ENCODE measurements at places on chromosomes 7 and 10. TPM values are rescaled to one million over a fixed set of nuclear protein-coding genes. Genes with fewer than 3 reads are reported as not detected.
A peak's percentile ranks its signal among the peaks of the same experiment; 100 is the strongest.

MYOF gene
- total RNA-seq: 180 TPM

DNA sequence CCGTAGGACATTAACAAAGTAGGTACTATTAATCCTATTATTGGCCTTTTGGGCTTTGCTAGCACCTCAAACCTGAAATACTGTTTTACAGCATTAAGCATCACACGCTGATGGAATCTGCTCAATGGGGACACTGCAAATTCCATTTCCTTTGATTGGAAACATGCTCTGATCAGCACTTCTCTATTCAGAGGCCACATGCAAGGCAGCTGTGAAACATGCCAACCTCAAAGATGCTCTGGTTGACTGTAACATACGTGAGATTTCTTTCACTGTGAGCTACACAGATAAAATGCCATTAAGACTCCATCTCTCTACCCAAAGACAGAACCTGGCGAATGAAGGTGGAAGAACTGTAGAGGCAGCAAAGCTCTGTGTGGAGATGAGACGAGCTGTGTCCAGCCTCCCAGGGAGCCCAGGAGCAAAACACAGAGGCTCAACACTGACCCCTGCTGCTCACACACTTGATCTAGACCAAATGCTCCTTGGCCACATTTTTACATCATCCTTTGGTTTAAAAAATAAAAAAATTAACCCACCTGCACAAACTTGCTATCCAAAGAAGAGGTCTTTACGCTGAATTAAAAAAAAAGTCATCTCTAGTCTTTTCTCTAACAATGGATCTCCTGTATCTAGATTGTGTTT lies 8.0 kb downstream of the RSU1 start:
- peak; percentile 77 for DNase-seq

GRCh38 chr10:13100349-13101294 lies 659 bp downstream of the OPTN start:
- DNase-seq: no peak

ANKRD1 gene
- 321 TPM for total RNA-seq

ITPRID1 gene
- total RNA-seq: not detected

DNA sequence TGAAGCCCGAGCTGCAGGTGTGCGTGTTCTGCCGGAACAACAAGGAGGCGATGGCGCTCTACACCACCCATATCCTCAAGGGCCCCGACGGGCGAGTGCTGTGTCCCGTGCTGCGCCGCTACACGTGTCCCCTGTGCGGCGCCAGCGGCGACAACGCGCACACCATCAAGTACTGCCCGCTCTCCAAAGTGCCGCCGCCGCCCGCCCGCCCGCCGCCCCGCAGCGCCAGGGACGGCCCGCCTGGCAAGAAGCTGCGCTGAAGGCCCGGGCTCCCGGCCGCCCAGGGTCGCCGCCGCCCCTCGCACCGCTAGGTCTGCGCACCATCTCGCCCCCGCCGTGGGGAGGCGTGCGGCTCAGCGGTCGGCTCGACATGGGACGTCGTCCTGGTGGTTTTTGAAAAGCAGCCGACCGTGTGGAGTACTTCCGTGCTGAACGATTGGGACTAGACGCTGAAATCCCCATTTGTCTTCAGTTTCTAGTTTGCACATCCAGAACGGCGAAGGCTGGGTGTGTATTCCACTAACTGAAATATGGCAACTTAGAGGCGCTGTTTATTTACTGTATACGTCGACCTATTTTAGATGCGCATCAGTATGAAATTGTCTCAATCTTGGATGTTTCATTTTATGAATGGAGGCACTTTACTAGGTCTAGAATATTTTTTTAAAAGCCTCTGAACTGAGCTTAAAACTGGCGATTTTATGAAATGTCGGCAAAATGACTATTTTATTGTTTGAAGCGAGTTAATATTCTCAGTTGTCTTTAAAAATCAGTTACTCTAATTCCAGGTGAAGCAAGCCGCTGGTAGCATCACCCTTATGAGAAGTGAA lies 1.1 kb downstream of the NANOS1 start:
- peak; percentile 55 for DNase-seq

HABP2 gene
- total RNA-seq: not detected

DNA sequence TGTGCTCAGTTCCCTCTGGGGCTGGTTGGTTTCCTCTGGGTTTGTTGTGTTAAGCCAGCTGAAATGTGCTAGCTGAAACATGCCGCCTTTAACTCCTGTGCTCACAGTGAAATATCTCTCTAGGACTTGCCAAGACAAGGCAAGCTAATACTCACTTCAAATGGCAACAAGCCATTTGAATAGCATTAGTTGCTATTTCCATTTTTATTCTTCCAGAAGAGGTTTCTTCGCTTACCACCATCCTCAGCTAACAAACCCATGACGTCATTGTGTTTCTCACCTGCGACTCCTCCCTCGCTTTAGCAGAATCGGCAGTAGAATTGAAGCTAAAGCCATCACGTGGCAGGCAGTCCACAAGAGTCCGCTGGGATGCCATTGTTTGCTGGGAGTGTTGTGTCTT lies 61.3 kb downstream of the ZNF22 start:
- DNase-seq: no peak

GRCh38 chr10:7915923-7916536 lies 97.7 kb downstream of the TAF3 start:
- DNase-seq: no peak

BAIAP2L1 gene
- 0.25 TPM for total RNA-seq

DNA sequence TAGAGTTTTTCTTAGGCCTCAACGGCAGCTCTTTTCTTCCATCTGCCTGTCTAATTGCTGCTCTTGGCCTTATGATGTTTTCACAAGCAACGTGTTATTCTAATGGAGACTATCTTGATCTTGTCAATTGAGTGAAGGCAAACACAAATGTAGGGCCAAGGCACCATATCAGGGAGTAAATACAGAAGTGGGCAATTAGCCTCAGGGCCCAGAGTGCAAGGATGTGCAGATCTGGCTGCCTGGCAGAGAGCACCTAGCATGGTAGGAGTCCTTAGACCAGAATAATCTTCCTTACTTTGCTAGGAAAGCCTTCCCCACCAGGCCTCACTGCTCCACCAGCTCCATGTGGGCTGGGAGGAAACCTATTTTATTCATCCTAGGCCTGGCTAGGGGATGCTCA lies 590.9 kb downstream of the LRMDA start:
- DNase-seq: no peak

FEZF1 gene
- total RNA-seq: not detected

- no peak for DNase-seq
Observed at GRCh38 chr10:123151737-123152135, 2.5 kb upstream of the BUB3 start.

DNA sequence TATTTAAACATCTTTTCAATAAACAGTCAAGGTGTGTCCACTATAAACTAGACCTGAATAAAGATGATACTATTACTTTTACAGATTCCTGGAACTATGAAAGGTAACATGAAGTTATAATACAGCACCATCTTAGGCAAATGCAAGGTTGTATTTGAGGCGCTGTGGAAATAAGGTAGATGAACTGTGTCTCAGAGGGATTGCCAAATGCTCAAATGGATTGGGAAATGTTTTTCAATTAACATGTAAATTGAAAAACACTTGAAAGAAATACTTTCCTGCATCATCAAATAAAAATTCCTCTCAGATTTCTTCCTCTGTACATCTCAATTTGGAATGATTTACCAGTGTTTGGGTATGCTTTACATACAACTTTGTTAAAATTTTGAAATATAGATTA lies 139.4 kb downstream of the DKK1 start:
- no peak for DNase-seq

GRCh38 chr7:95607561-95607960 lies 11.2 kb upstream of the PDK4 start:
- DNase-seq: no peak

- peak; percentile 66 for DNase-seq
Observed at GRCh38 chr10:103757531-103758293, 97.7 kb downstream of the SH3PXD2A start.

- DNase-seq: no peak
Observed at GRCh38 chr7:132398253-132398925, 177.9 kb downstream of the PLXNA4 start.

DNA sequence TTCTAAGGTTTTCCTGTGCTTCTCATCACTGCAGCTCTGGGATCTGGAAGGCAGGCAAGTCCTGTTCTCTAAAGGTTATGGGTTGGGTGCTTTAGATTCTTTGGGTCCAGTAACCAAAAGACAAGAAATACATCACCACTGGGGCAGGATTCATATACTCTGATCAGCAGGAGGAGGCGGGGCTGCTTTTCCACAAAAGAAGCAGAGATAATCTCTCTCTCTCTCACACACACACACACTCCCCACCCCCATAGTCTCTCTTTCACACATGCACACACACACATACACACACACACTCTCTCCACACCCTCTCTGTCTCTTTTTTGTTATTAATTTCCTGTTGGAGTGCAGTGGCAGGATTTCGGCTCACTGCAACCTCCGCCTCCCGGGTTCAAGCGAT lies 13.0 kb upstream of the ACBD5 start:
- DNase-seq: no peak

DNA sequence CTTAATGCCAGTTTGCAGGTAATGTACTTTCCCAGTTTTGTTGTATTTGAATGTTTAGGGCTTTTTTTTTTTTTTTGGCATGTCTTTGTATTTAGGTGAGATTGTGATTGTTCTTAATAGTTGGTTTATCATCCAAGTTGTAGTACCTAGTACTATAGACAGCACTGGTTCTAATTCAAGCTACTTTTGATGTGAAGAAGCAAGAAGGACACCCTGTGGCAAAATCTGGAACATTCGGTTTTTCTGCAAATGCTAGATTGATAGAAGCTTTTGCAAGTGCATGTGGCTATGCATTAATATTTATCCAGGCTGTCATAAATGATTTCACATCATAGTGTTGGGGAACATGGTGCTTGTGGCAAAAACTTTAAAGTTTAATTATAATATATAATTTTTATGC lies 248.9 kb downstream of the FOXP2 start:
- DNase-seq: peak; percentile 44

DNAJB9 gene
- total RNA-seq: 30.0 TPM

DNA sequence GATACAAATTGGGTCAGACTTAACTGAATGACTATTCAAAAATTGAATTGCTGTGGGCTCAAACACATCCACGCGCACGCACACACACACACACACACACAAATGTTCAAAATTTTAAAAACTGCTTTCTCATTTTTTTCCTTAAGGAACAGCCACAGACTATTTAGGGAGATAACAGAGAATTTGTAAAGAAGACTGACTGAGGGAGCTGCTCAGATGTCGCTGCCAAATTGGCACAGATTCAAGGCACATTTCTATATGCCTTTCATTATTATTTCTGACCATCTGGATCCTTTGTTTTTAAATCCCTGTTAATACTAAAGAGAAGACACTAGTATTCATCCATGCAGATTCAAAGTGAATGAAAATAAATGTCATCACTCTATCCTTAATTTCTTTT lies 154.8 kb downstream of the DGKB start:
- DNase-seq: peak; percentile 78

GRCh38 chr7:136883046-136883445 lies 14.6 kb downstream of the CHRM2 start:
- no peak for DNase-seq

DNA sequence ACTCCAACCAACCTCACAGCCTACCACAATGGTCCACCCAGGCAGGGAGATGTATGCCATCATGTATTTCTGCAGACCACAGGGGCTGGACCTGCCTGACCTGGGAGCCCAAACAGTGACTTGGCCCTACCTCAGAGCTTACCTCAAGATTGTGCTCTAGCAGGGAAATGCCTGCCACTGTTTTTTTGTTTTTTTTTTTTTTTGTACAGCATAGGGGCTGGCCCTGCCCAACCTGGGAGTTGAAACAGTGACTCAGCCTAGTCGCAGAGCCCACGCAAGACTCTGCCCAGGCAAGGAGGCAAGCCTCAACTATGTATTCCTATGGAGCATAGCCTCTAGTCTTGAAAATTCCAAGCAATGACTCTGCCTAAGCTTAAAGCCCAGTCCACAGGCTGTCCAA lies 39.3 kb upstream of the CDK6 start:
- DNase-seq: no peak

DNA sequence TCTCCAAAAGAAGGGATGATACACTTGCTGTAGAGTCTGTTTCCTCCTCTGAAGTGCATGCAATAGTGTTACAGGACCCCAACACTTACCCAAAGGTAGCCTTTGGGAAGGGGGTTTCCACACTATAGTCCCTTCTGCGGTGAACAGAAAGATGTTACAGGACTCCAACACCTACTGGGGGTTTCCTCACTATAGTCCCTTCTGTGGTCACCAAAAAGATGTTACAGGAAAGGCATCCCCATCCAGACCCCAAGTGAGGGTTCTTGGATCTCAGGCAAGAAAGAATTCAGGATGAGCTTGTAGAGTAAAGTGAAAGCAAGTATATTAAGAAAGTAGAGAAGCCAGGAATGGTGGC lies 69.2 kb upstream of the PIK3CG start:
- DNase-seq: no peak

DNA sequence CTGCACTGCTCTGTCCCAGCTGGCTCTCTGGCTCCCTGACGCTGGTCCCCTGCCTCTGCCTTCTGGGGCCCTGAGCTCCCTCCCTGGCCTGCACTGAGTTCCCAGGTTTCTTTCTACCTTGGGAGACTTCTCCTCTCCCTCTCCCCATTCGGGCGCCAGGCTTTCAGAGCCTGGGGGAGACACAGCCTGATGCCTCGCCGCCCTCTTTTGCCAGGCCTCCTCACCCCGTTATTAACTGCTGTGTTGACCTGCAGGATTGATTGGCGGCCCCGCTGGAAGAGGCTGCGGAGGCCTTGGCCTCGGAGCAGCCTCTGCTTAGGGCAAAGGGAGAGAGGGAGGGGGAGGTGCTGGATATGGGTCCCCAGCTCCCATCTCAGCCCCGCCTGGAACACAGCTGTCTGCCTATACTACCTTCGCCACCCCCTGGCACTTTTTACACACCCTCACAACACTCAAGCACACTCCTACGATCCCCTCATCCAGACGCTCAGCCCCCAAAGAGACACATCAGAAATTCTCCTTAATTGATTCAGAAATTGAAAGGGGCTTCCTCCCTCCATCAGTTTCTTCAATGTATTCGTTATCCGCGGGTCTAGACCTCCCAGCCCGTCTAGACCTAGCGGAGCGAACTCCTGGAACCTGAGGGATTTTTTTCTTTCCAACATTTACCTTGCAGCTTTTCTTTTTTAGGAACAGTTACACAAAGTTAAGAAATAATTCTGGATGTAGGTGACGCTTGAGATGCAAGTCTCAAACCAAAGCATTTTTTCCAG lies 7.1 kb upstream of the PAX2 start:
- DNase-seq: no peak

DNA sequence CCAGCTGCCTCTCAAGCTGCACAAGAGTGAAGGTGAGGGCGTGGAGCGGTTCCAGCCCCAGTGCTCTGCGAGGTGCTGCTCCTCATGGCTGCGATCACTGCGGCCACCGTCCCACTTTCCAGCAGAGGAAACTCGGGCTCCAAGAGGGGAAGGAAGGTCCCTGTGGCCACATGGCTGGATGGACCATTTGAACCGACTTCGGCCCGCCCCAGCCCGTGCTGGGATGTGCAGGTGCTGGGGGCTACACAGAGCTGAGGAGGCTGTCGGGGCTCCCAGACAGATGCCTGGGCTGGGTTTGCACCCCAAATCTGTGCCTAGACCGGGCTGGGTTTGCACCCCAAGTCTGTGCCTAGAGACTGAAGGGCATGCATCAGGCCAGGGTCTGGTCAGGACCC lies 186.6 kb downstream of the DNAJB6 start:
- no peak for DNase-seq

CTAGE15 gene
- total RNA-seq: 0.13 TPM

ACTL6B gene
- total RNA-seq: not detected

GRCh38 chr10:10247585-10247984 lies 770.1 kb upstream of the CELF2 start:
- no peak for DNase-seq

All from dermis microvascular lymphatic vessel endothelial cell (primary cell).